ENCODE measurements at places on chromosomes 2 and 18.

DNA sequence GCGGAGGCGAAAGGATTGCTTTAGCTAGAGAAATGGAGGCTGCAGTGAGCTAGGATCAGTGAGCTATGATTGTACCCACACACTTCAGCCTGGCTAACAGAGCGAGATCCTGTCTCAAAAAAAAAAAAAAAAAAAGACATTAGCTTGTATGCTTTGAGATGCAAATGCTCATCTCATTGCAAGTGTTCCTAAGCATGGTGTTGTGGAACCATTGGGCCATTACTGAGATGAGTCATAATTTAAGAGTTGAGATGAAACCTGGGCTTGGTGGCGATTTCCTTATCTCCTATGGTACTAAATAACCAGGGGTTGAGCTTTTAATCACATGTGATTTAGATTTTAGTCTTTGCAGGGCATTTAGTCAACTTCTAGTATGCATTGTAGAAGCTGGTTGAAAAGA is 2.2 kb downstream of the PLEKHA3 start:
- peak; percentile 56 for DNase-seq

GRCh38 chr2:240840435-240841060 is 20.5 kb upstream of the KIF1A start:
- peak; percentile 16 for DNase-seq

DNA sequence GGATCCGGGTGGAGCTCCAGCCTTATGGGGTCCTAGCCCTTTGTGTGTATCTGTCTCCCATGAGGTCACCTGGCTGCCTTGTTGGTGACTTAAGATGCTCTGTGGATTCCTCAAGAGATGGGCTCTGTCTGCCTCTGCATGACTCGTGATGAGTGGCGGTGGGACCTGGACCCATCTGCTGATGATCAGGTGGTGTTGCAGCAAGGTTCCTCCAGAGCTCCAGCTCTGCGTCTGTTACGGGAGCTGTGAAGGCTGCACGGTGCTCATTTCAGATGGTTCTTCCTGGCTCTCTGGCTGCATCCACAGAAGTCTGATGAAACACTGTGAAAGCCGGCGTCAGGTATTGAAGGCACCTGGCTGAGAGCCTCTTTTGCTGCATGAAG is 2.4 kb downstream of the AGAP1 start:
- no peak for DNase-seq

DNA sequence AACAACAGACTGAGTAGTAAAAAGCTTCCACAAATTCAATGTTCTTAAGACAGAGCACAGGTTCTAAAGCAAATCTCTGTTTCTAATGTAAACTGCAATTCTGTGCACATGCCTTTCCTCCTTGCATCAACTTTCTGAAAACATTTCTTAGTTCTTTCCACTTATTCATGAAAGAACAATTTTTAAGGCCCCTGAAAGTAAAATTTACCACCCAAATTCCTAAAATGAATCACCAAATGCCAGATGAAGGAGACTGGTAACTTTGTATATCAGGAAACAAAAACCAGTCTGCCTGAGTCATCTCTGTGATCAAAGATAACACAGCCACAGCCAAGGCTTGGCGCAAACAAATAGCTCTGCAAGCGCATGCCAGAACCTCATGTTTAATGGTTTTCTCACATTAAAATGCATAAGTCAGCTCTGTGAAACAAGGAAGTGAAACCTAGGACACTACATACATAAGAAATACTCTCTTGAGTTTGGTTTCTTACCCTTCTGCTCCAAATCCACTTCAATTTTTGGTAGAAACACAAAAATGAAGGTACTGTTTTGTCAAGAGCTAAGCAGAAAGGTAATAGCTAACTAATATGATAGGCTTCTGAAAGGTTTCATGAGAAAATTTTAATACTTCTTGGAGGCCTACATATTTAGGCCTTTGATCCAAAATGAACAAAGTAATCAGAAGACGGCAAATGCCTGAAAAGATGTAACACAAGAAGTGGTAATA is 169.4 kb downstream of the THADA start:
- peak; percentile 96 for DNase-seq

GRCh38 chr2:74619651-74620297 is 28.4 kb downstream of the M1AP start:
- no peak for DNase-seq

GRCh38 chr18:25235401-25236042 is 116.4 kb downstream of the ZNF521 start:
- DNase-seq, result no peak

DNA sequence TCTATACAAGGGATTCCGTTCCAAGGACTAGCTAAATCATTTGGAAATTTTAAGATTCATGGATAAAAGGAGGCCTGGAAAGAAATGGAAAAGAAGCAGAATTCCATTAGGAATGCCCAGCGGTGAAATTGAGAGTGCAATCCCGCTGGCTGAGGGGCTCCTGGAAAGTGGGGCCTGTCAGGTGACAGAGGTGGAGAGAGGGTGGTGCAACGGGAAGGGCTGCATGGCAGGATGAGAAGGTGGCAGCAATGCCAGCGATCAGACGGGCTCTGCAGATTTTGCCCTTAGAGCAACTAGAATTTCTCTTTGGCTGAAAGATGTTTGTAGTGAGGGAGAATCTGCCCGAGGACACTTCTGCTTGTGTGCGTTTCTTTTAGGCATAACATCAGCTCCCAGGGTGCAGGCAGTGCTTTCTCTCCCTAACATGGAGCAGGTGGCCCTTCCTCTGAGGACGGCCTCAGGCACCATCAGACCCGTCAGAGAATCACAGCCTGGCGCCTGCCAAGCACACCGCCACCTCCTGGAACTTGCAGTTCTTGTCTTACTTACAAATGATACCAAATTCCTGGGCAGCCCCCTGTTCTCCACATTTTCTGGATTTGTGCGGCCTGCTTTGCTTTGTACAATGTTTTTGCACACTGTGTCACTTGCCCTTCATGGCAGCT is 261.6 kb downstream of the NDUFA10 start:
- no peak for DNase-seq

- DNase-seq, result no peak
Observed at GRCh38 chr2:235506291-235506996, 12.6 kb downstream of the AGAP1 start.

- no peak for DNase-seq
Observed at GRCh38 chr2:136211701-136212100, 93.8 kb upstream of the CXCR4 start.

DNA sequence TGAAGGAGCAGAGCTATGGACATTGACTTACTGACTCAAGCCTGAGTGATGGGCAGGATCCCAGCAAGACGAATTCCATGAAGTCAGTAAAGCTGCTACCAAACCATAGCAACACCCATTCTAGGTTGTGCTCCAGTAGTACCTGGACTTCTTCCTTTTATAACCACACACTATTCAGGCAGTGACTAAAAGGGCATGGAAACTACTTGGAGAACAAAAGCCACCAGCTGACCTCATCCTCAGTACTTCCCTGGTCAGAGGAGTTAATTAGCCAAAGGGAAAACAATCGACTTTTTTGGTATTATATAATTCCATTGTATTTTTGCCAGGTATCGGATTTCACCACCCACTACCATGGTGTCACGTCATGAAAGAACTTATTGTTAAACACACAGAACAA is 237.1 kb downstream of the TTC32 start:
- no peak for DNase-seq

DNA sequence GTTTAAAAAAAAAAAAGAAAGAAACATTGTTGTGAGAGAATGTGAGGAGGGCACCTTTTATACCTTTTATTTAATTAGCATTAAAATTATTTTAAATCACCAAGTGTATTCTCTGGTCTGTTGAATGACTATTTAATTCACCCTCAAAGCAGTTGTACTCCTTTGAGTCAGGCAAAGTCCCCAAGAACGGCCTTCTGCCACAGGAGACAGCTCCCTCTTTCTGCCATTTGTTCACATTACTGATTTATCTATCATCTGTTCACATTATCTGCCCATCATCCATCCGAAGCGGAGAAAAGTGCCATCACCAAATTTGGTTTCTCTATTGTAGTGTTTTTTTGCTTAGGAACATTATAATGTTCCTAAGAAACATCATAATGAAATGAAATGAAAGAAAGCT is 240.7 kb upstream of the DPP10 start:
- no peak for DNase-seq

- DNase-seq, result peak; percentile 43
Observed at GRCh38 chr18:69890558-69890957, 57.1 kb downstream of the CD226 start.

GRCh38 chr18:65230311-65230710 is 520.5 kb upstream of the CDH7 start:
- DNase-seq, result no peak

GRCh38 chr2:188765522-188766470 is 208.4 kb upstream of the COL3A1 start:
- DNase-seq, result peak; percentile 10

- DNase-seq, result no peak
Observed at GRCh38 chr2:96964221-96964905, 22.0 kb downstream of the FAM178B start.

GRCh38 chr2:61557381-61557780 is 19.2 kb upstream of the XPO1 start:
- DNase-seq, result no peak

DNA sequence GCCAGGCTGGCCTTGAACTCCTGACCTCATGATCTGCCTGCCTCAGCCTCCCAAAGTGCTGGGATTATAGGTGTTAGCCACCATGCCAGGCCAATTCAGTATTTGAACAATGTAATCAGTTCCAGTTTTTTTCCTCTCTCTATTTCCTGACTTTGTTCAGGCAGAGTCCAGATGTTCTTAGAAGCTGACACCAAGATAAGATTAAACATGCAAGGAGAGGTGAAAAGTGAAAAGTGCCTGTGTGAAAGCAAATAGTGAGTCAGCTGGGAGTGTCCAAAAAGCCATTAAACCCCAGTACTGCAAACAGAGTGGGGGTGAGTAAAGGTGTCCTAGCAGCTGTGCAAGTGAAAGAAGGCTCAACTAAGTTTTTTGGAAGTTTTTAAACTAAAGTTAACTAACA is 231.5 kb downstream of the PTH2R start:
- DNase-seq, result no peak

DNA sequence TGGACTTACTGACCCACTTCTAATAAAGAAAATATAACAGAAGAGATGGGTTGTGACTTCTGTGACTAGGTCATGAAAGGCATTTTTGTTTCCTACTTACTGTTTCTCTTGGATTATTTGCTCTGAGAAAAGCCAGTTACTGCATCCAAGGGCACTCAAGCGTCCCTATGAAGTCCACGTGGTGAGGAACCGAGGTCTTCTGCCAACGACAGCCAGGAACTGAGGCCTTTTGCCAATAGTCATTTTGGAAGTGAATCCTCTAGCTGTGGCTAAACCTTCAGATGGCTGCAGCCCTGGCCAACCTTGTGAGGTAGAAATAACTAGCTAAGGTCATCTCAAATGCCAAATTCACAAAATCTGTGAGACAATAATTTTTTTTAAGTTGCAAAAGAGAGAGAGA is 449.8 kb upstream of the RGPD4 start:
- no peak for DNase-seq

DNA sequence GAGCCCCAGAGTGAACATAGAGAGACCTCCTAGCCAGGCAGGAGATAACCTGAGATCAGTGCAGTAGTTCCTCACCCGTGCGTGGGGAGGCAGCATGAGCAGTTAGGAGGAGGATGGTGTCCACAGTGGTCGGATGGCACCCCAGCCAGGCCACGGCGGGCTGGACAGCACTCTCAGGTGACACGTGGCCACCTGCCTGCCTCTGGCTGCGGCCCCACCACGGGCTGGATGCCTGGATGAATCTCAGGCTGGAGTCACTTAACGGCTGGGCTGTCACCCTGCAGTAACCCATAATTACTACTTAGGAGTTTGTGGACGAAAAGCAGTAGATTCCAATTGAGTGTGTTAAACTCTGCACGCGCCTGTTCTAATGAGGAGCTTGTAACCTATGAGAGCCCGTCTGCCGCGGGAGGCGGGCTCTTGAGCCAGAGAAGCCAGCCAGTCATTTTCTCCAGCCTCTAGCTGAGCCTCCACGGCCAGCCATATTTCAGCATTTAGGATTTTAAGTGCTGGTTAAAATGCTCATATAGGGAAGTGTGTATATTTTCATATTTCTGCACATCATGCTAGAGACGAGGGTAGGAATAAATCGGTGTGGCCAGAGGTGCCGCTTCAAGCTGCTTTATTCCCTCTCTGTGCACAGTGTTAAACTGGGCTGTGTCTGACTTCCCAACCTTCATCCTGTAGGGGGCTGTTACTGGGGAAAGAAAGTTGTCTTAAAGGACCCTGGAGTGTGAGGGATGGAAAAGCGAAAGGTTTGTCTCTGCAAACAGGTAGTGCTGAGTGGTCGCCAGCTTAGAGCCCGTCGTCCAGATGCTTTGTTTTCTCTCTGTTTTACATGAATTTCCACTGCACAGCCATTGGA is 144.0 kb downstream of the GLI2 start:
- DNase-seq, result no peak

DNA sequence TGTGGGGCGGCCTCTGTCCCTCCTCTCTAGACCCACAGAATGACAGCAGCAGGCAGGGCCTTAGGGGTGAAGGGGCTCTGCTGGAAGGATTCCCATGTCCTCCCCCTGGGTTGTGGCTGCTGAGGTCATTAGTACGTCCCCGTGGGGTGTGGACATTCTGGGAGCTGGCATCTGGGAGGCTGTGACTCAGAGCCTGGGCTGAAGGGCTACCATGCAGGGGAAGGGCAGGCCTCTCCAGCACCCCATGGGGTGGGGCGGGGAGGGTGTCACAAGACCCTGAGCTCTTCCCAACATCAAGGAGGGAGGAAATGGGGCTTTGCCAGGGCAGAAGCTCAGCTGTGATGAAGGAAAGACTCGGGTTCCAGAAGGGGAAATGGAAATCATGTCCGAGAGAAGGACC is 105.8 kb upstream of the SMAD2 start:
- no peak for DNase-seq

GRCh38 chr2:138147796-138148195 is 183.5 kb downstream of the HNMT start:
- no peak for DNase-seq

DNA sequence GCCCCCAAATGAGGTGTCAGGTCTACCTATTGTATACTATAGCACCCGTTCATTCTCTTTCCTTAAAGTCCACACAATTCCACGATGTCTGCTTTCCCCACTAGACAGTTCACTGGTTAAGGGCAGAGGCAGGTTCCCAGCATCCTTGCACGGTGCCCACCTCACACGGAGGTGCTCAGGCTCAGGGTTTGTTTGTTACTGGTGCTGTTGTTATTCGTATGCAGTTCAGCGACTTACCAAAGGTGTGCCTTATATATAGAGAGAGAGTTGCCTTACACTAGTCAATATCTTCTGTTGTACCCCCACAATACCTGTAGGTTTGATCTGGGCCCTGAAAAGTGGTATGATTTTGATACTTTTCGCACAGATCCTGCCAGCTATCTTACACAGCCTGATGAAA is 30.6 kb downstream of the SLC3A1 start:
- DNase-seq, result no peak

DNA sequence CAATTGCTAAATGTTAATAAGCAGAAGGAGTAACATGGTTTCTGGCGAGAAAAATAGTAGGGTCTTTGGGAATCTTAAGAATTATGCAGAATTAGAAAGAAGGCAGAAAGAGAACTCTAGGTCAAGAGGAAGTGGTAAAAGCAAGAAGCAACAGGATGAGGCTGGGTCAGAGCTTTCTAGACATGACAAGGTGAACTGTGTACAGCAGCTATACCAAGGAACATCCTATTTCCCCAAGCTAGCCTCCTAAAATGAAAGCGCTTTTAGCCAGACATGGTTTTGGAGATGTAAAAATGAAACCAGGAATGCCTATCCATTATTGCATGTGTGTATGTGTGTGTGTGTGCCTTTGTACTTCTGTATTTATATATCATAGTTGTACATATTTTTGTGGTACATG is 42.3 kb upstream of the STAT1 start:
- peak; percentile 67 for DNase-seq
